NCI-H2081 (cell line): ENCODE measurements at places on chromosomes 13 and 19.

- DNase-seq = no peak
Observed at GRCh38 chr19:37698216-37698615, 21.3 kb downstream of the ZNF607 start.

- DNase-seq = no peak
Observed at GRCh38 chr13:46593398-46593797, 40.4 kb downstream of the LRCH1 start.

DNA sequence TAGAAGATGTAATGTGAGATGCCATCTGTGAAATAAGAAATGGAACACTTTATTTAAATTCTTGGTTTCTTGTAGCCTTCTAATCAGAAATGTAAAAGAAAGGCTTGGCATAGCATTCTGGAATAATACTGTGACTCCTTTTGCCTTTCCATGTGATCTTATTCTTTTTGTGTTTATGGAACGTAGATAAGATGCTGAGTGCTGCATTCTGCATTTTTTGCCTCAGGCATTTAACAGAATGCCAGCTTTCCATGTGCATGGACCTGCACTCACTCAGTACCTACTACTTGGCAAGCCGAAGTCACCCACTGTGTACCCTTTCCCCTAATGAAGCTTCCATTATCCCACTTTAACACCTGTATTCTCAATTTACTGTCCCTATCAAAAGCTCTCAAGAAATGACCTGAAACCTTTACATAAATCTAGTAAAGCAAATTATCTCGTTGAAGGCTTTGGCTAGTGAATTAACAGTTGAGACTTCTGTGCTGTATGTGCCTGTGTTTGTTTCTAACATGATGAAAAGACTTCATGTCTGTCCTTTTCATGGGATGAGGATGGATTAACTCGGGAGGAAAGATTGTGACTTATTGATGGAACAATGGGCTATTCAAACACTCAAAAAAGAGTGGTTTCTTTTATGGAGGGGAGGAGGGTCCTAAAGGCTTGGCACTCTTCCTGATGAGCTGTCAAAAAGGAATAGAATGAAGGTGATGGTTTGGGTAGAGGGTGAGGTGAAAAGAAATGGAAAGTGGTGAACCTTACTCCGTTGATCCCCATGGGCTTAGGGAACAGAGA lies 44.7 kb upstream of the FRY start:
- DNase-seq = peak; percentile 49

DNA sequence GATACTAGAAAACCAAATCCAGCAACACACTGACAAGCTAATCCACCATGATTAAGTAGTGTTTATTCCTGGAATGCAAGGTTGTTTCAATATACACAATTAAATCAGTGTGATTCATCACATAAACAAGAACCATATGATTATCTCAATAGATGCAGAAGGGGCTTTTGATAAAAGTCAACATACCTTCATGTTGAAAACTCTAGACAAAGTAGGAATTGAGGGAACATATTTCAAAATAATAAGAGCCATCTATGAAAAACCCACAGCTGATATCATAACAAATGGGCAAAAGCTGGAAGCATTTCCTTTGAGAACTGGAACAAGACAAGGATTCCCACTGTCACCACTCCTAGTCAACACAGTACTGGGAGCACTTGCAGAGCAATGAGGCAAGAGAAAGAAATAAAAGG lies 213.6 kb upstream of the CSNK1A1L start:
- no peak for DNase-seq

DNA sequence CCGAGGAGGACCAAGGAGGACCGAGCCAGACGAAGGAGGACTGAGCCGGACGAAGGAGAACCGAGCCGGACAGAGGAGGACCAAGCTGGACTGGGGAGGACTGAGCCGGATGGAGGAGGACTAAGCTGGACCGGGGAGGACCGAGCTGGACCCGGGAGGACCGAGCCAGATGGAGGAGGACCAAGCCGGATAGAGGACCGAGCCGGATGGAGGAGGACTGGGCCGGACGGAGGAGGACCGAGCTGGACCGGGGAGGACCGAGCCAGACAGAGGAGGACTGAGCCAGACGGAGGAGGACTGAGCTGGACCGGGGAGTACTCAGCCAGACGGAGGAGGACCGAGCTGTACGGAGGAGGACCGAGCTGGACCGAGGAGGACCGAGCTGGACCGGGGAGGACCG lies 3.2 kb downstream of the PIP5K1C start:
- no peak for DNase-seq

DNA sequence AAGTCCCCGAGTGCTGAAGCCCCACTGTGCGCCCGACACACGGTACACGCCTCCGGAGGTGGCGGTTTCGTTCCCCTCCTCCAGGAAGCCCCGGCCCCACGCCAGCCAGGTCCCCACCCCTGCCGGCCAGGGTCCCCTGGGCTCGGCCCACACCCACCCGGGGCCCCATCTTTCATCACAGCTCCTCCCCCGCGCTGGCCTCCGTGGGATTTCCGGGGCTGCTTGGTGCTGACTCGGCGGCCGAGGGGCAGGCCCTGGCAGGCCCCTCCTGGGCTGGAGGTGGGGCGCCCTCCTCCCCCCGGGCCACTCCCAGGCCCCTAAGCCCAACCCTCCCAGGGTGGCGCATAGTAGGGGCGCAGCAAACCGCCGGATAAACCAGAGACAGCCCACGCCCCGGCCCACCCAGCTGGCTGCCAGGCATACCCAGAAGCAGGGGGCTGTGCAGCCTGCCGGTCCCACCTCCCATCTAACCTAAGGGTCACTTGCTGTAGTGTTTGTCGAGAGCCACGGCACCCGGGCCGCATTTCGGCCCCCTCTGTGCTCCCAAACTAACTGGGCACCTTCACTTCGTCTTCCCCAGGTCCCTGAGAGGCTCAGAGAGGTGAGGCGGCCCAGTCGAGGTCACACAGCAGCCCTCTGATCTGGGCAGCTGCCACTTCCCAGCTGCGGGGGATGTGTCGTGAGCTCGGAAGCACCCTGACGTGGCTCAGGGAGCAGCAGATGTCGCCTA lies 6.6 kb downstream of the ZBTB7A start:
- DNase-seq = no peak

GRCh38 chr13:35179494-35179893 lies 237.4 kb downstream of the NBEA start:
- DNase-seq = no peak

- DNase-seq = no peak
Observed at GRCh38 chr19:57682226-57682766, 519 bp downstream of the ZNF551 start.

GRCh38 chr19:51524666-51525264 lies 6.7 kb downstream of the SIGLEC6 start:
- no peak for DNase-seq

GRCh38 chr19:46823049-46823448 lies 27.6 kb downstream of the AP2S1 start:
- no peak for DNase-seq

GRCh38 chr19:46288896-46289588 lies 7.8 kb upstream of the HIF3A start:
- DNase-seq = no peak

DNA sequence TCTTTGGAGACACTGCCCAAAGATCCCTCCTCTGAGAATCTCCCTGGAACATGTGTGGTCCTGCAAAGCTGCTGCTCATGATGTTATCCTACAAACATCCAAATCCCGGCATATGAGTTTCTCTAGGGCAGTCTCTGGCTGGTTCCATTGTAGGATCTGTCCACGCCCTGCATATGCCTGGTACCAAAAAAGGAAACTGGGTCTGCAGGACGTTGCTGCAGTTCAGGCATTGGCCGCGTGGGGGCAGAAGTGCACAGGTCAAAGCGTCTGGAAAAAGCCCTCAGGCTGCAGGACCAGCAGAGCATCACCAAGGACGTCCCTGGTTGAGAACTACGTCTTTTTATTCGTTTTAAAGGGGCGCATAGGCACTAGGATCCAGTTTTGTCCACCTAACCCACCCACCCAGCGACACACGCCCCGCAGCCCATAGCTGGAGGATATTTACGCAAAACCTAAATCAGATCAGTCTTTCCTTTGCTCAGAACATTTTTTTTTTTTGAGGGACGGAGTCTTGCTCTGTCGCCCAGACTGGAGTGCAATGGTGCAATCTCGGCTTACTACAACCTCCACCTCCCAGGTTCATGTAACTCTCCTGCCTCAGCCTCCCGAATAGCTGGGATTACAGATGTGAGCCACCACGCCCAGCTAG lies 12.9 kb upstream of the ZNF564 start:
- peak; percentile 86 for DNase-seq

GRCh38 chr19:16206046-16206605 lies 8.4 kb downstream of the AP1M1 start:
- no peak for DNase-seq

DNA sequence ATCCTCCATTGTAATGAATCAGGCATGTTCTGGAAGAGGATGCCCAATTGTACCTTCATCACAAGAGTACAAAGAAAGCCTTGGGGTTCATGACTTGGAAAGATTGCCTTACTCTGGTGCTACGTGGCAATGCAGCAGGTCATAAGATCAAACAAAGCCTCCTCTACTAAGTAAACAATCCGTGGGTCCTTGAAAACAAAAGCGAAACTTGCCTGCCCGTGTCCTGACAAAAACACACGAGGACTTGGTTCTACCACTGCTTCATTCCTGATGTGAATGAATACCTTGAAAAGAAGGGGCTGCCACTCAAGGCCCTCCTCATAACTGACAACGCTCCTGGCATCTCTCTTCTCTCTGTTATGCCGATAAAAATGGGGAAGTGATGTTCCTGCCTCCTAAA lies 18.9 kb downstream of the ZNF563 start:
- DNase-seq = no peak

DNA sequence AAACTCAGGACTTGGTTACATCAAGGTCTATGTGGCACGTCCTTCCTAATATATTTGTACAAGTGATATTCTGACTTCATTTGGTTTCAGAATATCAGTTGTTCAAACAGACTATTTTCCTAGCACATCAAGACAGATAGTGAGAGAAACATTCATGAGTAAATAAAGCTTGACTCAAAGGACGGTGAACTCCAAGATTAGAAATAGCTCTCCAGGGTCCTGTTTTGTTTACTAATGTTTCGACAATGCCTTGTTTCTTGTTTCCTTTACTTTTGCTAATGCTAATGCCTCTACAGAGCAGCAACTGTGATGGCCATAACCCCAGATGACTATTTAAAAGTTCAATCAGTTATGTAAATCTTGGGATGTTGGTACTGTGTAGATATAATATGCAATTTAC lies 313.9 kb downstream of the KLF12 start:
- DNase-seq = no peak

DNA sequence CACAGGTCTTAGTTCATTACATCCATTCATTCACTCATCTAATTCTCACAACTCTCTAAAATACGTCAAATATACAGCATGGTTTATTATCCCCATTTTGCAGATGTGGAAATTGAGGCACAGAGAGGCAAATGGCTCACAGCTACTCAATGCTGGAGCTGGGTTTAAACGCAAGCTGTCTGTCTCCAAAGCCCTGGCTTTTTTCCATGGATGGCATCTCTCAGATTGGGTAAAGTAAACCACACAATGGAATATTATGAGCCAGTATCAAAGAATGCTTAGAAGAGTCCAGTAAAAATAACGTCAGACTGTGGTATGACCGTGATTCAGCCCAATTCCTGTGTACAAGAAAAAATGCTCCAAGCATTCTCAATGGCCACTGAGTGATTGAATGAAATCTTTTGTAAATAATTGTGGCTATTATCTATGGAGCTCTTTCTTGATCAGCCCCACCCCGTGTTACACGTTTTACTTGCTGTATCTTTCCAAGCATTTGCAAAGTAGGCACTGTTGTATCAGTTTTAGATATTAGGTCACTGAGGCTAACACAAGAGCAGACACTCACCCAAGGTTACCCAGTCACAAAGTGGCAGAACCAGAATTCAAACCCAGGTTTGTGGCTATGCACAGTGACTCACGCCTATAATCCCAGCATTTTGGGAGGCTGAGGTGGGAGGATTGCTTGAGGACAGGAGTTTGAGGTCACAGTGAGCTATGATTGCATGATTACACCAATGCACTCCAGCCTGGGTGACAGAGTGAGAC lies 5.5 kb upstream of the ACP7 start:
- DNase-seq = no peak

GRCh38 chr13:69287050-69287698 lies 820.5 kb upstream of the ATXN8OS start:
- DNase-seq = no peak

- no peak for DNase-seq
Observed at GRCh38 chr13:24103782-24104372, 56.6 kb upstream of the SPATA13 start.

DNA sequence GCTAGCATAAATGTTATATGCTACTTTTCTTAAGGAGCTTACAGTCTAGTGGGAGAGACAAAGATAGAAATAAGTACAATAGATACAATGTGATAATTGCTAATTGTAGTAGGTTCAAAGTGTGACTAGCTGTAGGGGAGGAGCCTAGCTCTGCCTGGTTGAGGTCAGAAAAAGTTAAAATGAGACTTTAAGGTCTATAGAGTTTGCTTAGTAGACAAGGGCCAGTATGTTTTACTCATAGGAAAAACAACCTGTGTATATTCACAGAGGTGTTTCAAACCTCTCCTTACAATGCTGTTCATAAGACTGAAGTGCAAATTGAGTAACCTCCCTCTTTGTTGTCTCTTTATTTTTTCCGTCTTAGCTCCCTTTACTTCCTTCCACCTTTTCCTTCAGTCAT lies 56.1 kb downstream of the PDS5B start:
- no peak for DNase-seq

GRCh38 chr13:44281252-44282000 lies 92.2 kb upstream of the SERP2 start:
- no peak for DNase-seq

DNA sequence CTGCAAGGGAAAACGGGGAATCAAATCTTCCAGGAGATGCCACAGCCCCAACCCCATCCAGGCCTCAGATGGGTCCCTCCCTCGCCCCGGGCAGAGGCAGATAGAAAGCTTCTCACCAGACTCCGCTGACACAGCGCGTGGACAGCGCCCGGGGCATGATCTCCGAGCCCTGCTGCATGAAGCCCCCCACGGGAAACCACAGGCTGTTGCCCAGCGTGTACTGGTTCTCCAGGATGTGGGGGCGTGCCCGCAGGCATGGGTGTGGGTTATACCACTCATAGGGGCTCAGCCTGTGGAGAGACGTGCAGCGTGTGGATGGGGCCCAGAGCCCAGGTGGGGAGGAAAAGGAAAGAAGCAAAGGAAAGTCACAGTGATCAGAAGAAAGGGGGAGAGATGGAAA lies 27.2 kb upstream of the ATP1A3 start:
- no peak for DNase-seq

DNA sequence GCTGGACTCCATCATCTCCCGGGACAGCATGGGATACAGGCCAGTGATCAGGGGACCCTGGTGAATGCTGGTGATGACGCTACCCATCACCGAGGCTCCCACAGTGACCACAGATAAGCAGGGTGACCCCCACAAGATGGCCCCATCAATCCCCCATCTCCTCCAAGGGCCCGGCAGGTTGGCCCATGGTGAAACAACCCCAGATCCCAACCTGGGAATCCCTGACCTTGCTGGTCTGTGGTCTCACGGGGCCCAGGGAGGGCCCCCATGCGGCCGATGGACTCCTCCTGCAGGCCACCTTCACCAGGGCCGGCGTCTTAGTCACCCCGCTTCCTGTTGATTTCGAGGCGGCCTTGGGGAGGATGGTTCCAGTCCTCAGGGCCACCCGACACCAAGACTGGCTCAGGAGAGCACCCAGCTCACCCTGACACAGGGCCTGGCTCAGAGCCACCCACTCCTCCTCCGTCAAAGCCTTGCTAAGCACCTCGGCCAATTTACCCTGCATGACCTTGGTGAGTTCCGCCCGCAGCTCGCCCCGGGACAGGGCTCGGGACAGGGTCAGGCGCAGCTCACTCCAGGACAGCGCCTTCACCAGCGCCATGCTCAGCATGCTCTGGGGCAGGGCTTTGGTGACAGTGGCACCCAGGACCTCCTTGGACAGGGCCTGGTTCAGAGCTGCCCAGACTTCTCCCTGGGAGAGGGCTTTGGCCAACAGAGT lies 10.0 kb downstream of the IQCN start:
- no peak for DNase-seq
